ENCODE measurements at places on chromosomes 12 and 14.

- H3K4me3 ChIP-seq = no peak overlapping the region
- no peak overlapping the region for H3K27ac ChIP-seq
- no peaks in the 10 kb centered on the region for H3K4me1 ChIP-seq
- H3K27me3 ChIP-seq = peaks cover 46% of the 10 kb centered on the region
- DNase-seq = no peak
These were observed 37.7 kb upstream of the RMST start for GRCh38 chr12:97424911-97425310.

DNA sequence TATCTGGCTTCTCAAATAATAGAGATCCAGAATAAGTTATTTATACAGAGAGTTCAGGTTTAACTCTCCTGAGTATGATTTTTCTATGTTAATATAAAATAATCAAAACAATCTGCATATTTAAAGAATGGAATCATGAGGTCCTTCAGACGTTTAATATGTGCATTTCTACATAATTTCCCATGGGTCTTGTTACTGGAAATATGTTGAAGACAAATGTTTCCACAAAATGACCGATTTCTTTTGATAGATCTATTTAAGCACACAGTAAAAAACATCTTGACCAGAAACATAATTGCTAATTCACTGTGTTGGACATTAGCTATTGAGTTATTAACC is 381.9 kb downstream of the APAF1 start:
- no peaks in the 10 kb centered on the region for H3K27me3 ChIP-seq
- H3K4me3 ChIP-seq = no peak overlapping the region
- H3K4me1 ChIP-seq = peaks cover 4% of the 10 kb centered on the region
- no peak overlapping the region for H3K27ac ChIP-seq

DNA sequence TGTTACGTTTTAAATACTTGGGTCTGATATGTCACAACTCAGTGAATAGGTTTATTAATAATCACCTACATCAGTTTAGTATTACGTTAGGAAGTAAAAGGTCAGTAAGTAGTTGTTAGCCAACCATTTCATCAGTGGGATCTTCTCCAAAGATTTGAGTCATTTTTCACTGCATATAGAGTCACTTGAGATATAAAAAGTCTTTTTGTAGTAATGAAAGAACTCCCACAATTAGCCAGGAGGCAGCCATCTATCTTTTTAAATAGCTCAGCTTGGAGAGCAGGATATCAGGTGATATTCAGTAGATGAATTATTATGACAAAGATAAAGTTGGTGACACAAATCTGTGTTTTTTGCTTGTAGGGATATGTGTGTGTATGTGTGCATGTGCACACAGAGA is 309.3 kb downstream of the PDZRN4 start:
- H3K27me3 ChIP-seq = no peaks in the 10 kb centered on the region
- no peak overlapping the region for H3K4me3 ChIP-seq
- no peaks in the 10 kb centered on the region for H3K36me3 ChIP-seq
- no peaks in the 10 kb centered on the region for H3K4me1 ChIP-seq
- no peak overlapping the region for H3K27ac ChIP-seq

- H3K4me3 ChIP-seq = no peak overlapping the region
- no peak for DNase-seq
- peak overlapping the region; percentile 91 for H3K27ac ChIP-seq
- H3K27me3 ChIP-seq = no peaks in the 10 kb centered on the region
- no peaks in the 10 kb centered on the region for H3K36me3 ChIP-seq
These were observed 35.3 kb upstream of the ANKRD9 start for GRCh38 chr14:102544747-102545460.

GRCh38 chr14:76776428-76777251 is 15.4 kb downstream of the VASH1 start:
- DNase-seq = peak; percentile 36
- H3K27ac ChIP-seq = no peak overlapping the region
- no peaks in the 10 kb centered on the region for H3K27me3 ChIP-seq
- H3K4me1 ChIP-seq = no peaks in the 10 kb centered on the region
- no peak overlapping the region for H3K4me3 ChIP-seq

GRCh38 chr12:79085106-79085682 is 220.6 kb downstream of the SYT1 start:
- no peak for DNase-seq
- H3K27ac ChIP-seq = no peak overlapping the region
- peaks cover 10% of the 10 kb centered on the region for H3K4me1 ChIP-seq
- H3K4me3 ChIP-seq = no peak overlapping the region

- no peak overlapping the region for H3K4me3 ChIP-seq
- DNase-seq = no peak
- H3K27ac ChIP-seq = no peak overlapping the region
- H3K4me1 ChIP-seq = peaks cover 3% of the 10 kb centered on the region
These were observed 26.9 kb downstream of the SIX1 start for GRCh38 chr14:60622210-60622916.

GRCh38 chr12:116366456-116366776 is 88.9 kb upstream of the MED13L start:
- no peak overlapping the region for H3K27ac ChIP-seq
- no peaks in the 10 kb centered on the region for H3K27me3 ChIP-seq
- no peak overlapping the region for H3K4me3 ChIP-seq
- H3K36me3 ChIP-seq = no peaks in the 10 kb centered on the region

DNA sequence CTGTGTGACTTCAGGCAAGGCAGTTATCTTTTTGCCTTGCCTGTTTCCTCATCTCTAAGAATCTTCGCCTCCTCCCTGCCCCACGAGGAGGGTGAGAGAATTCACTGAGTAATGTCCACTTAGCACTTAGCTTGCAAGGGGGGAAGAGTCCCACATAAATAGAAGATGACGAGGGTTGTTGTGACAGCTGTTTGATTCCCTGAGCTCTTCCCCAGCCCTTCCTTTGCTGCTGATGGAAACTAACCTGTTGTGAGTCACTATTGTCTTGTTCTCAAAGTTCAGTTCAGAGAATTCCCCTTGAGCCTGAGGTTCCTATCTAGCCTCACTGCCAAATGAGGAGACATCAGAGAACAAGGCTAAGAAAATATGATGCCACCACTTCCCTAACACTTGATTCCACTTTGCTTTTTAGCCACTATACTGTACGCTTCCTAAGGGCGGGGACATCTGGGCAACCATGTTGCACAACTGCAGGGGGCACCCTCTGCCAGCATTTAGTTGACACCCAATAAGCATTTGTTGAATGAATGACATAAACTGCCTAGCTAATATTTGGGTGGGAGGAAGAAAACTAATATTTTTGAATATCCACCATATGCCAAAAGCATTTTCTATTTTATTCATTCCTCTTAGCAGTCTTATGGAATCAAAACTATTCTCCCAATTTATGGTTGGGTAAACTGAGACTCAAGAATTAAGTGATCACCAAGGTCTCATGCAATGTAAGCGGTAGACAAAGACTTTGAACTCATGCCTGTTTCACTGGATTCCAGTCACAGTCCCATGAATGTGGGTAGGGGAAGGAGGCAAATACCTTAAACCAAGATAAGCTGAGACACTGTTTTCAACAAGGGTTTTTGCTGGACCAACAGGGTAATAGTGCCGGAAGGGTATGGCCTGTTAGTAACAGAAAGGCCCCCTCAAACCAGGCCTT is 77.6 kb downstream of the ZFP36L1 start:
- no peak overlapping the region for H3K27ac ChIP-seq
- no peaks in the 10 kb centered on the region for H3K36me3 ChIP-seq
- peaks cover 8% of the 10 kb centered on the region for H3K4me1 ChIP-seq
- H3K4me3 ChIP-seq = no peak overlapping the region

- H3K27me3 ChIP-seq = no peaks in the 10 kb centered on the region
- peak; percentile 70 for DNase-seq
- H3K27ac ChIP-seq = no peak overlapping the region
These were observed 1277.4 kb downstream of the LRFN5 start for GRCh38 chr14:42884100-42884499.

GRCh38 chr14:55102141-55102621 is 26.9 kb upstream of the LGALS3 start:
- no peaks in the 10 kb centered on the region for H3K36me3 ChIP-seq
- H3K27ac ChIP-seq = peak overlapping the region; percentile 77
- no peak overlapping the region for H3K4me3 ChIP-seq
- no peaks in the 10 kb centered on the region for H3K27me3 ChIP-seq
- peak; percentile 97 for DNase-seq

- H3K4me1 ChIP-seq = peaks cover 8% of the 10 kb centered on the region
- no peak overlapping the region for H3K4me3 ChIP-seq
- H3K36me3 ChIP-seq = peaks cover 62% of the 10 kb centered on the region
These were observed 7.8 kb downstream of the KMT5A start for GRCh38 chr12:123391546-123392343.

- H3K27me3 ChIP-seq = no peaks in the 10 kb centered on the region
- H3K4me3 ChIP-seq = no peak overlapping the region
- no peaks in the 10 kb centered on the region for H3K36me3 ChIP-seq
- DNase-seq = no peak
These were observed 39.8 kb downstream of the GALNT9 start for GRCh38 chr12:132289356-132290202.

DNA sequence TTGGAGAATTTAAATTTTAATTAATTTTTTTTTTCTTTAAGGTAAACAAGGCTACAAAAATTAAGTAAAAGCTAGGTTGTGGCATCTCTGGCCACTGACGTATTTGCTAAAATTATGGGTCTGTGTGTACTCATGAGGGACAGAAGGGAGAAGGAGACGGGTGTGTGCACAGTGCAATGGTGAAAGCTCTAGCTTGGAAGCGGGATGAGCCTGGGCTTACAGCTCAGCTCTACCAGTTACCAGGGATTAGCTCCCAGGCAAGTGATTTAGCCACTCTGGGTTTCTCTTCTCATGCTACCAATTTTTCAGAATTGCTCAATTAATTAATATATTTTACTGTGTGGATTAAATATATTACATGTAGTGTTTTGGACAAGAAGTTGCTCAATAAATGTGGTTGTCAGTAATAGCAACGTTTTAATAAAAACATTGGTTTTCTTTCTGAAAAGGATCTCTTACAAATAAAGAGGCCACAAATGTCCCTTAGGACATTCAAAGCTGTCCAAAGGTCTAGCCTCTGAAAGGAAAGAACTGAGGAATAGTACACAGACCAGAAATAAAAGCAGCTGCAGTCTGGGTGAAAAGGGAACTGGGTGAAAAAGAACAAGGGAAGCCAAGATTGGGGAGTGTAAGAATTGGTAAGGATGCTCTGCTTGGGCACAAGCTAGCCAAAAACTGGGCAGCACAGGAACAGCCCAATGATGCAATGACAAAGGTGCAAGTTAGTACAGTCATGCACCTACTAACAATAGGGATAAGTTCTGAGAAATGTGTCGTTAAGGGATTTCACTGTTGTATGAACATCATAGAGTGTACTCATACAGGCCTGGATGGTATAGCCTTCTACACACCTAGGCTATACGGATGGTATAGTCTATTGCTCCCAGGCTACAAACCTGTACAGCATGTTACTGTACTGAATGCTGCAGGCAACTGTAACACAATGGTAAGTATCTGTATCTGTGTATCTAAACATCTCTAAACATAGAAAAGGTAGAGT is 61.7 kb downstream of the FERMT2 start:
- no peaks in the 10 kb centered on the region for H3K36me3 ChIP-seq
- H3K4me1 ChIP-seq = peaks cover 6% of the 10 kb centered on the region
- no peak overlapping the region for H3K4me3 ChIP-seq
- DNase-seq = no peak

DNA sequence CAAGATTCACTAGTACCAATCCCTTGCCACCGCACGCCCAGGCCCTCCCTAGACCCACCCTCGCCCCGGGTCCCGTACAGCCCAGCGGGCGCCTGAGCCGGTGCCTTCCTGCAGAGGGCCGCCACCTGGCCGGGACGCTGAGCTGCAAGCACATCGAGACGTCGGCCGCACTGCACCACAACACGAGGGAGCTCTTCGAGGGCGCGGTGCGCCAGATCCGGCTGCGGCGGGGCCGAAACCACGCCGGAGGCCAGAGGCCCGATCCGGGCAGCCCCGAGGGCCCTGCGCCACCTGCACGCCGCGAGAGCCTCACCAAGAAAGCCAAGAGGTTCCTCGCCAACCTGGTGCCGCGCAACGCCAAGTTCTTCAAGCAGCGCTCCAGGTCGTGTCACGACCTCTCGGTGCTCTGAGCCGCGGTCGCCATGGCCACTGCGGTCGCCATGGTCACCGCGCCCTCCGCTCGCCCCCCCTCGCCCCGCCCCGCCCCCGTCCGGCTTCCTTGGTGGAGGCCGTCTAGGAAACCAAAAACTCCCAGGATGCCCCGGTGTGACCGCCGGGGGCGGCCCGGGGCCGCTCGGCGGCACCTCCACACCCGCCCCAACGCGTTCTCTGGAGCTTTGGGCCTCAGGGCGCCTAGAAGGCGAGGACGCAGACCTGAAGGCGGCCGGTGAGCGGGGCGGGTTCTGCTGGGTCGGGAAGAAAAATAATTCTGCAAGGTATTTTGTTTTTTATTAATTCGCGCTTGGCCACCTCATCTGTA is 3.7 kb downstream of the REM2 start:
- no peaks in the 10 kb centered on the region for H3K4me1 ChIP-seq
- no peaks in the 10 kb centered on the region for H3K36me3 ChIP-seq
- H3K27ac ChIP-seq = no peak overlapping the region
- no peaks in the 10 kb centered on the region for H3K27me3 ChIP-seq
- peak overlapping the region; percentile 29 for H3K4me3 ChIP-seq
- DNase-seq = peak; percentile 27

DNA sequence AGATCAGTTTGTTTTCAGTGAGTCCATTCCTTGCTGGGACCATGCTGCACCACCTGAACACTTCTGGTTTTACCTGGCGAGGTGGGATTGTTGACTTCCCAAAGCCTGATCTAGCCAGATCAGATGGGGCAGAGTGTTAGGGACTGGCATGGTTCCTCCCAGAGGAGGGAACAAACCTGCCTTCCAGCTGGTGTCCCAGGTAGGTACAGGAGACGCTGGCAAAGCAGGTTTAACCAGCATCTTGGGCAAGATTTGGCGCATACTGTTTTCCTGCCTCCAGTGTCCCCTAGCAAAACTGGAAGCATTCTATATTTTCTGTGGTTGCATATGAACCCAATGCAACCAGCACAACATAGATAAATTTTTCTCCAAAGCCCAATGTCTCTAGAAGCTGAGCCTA is 14.6 kb upstream of the FOS start:
- no peaks in the 10 kb centered on the region for H3K36me3 ChIP-seq
- H3K27ac ChIP-seq = no peak overlapping the region
- no peak overlapping the region for H3K4me3 ChIP-seq

GRCh38 chr12:22856178-22856577 is 231.2 kb downstream of the ETNK1 start:
- H3K27me3 ChIP-seq = no peaks in the 10 kb centered on the region
- H3K4me3 ChIP-seq = no peak overlapping the region
- no peak overlapping the region for H3K27ac ChIP-seq
- peak; percentile 55 for DNase-seq

DNA sequence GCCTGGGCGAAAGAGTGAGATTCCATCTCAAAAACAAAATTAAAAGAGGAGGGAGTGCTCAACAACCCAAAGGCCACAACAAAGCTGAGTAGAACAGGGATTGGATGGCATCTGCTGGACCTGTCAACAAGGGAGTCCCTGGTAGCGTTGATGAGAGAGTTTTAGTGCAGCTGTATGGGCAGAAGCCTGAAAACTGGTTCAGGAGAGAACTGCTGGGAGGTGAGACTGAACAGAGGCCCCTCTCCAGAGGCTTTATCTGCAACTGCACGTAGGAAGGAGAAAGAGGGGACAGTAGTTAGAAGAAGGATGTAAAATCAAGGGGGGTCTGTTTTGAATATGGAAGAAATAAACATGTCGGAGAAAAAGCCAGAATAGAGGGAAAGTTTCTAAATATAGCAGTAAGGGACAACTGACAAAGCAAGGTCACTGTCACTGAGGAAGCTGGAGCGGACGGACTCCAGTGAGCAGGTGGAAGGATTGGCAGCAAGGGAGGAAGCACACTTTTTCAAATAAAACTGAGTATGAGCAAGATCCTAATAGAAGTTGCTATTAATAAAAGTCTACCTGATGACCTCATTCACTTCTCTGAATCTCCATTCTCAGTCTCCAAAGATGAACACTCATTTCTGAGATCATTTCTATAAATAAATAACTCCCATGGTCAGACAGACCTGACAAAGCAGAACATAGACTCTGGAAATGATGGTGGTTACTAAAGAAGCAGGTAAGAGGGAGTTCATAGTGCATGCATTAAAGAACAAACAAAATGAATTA is 11.8 kb upstream of the ATF1 start:
- no peak overlapping the region for H3K4me3 ChIP-seq
- H3K27ac ChIP-seq = no peak overlapping the region
- no peaks in the 10 kb centered on the region for H3K27me3 ChIP-seq
- H3K36me3 ChIP-seq = peaks cover 6% of the 10 kb centered on the region
- H3K4me1 ChIP-seq = no peaks in the 10 kb centered on the region

Measured in A673 (cell line).